ENCODE measurements at places on chromosomes 5 and 9.
A peak's percentile ranks its signal among the peaks of the same experiment; 100 is the strongest.

GRCh38 chr9:36999728-37000333, 34.2 kb downstream of the PAX5 start:
- DNase-seq = no peak

DNA sequence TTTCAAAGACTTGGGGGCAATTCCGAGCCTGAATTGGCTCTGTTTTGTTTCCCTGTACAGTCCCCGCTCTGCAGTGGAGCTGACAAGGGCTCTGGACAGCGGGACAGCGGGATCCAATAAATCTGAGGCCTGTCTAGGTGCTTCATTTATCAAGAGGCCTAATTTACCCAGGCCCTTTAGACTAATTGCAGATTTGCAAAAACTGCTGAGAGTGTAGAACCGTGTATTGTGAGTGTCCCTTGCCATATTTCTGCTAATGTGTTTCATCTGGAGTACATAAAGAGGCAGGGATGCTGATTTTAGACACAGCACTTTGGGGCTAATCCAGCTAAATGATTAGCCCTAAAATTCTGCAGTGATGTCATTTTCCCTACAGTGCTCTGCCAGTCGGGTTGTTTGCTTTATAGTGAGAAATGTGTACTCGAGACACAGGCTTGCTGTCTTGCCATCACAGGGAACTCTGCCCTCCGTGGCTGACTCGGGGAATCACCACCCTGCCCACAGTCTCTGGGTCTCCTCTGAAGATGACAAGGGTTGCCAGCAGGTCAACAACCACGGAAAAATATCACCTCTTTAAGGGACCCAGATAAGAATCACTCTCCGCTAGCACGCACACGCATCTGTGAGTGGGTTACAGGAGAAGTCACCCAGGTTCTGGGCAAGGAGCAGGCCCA, 592.0 kb downstream of the BNC2 start:
- no peak for DNase-seq

DNA sequence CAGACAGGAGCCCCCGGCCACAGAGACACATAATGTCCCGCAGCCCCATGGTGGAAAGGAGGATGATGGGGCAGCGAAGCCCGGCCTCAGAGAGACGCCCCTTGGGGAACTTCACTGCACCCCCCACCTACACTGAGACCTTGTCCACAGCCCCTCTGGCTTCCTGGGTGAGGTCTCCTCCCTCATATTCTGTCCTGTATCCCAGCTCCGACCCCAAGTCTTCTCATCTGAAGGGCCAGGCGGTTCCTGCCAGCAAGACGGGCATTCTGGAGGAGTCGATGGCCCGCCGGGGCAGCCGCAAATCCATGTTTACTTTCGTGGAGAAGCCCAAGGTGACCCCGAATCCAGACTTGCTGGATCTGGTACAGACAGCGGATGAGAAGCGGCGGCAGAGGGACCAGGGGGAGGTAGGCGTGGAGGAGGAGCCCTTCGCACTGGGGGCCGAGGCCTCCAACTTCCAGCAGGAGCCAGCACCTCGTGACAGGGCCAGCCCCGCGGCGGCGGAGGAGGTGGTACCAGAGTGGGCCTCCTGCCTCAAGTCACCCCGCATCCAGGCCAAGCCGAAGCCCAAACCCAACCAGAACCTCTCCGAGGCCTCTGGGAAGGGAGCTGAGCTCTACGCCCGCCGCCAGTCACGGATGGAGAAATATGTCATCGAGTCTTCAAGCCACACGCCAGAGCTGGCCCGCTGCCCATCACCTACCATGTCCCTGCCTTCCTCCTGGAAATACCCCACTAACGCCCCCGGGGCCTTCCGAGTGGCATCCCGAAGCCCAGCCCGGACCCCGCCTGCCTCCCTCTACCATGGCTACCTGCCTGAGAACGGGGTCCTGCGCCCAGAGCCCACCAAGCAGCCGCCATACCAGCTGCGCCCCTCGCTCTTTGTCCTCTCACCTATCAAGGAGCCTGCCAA, 8.9 kb downstream of the SYNPO start:
- DNase-seq = no peak

- DNase-seq = no peak
Measured at GRCh38 chr5:37136694-37137093, 112.5 kb downstream of the CPLANE1 start.

- DNase-seq = no peak
Measured at GRCh38 chr9:30723656-30724055, 1660.8 kb upstream of the ACO1 start.

DNA sequence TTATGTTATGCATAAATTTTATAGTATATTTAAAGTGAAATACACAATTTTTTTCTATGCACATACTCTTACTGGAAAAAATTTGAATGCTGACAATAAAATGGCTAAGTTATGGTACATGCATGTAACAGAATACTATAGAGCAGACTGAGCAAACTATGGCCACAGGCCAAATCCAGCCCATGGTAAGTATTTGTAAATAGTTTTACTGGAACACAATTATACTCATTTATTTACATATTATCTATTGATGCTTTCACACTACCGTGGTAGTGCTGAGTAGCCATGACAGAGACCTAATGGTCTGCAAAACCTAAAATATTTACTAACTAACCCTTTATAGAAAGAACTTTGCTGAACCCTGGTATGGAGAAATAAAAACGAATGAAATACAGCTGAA, 45.7 kb downstream of the TEX10 start:
- no peak for DNase-seq

GRCh38 chr5:3339092-3339797, 256.4 kb upstream of the IRX1 start:
- DNase-seq = no peak

- peak; percentile 7 for DNase-seq
Measured at GRCh38 chr5:54021431-54022164, 288.8 kb downstream of the ARL15 start.

DNA sequence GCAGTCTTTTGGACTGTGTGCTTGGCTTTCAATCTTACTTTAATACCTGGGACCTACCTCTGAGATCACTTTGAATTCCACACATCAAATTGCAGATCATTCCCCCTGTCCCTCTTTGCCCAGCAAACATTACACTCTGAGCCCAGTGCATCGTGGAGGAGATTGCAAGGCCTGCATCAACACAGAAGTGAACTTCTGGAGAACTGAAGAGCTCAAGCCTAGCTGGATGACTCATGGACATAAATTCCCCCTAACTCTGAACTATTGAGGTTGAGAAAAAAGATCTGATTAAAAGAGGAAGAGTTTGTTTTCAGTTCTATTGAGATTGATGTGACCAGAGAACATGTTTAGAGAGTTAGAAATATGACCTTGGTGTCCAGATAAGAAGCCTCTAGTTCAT, 316.0 kb upstream of the DMAC1 start:
- no peak for DNase-seq

- no peak for DNase-seq
Measured at GRCh38 chr9:130499804-130500263, 55.1 kb downstream of the ASS1 start.

DNA sequence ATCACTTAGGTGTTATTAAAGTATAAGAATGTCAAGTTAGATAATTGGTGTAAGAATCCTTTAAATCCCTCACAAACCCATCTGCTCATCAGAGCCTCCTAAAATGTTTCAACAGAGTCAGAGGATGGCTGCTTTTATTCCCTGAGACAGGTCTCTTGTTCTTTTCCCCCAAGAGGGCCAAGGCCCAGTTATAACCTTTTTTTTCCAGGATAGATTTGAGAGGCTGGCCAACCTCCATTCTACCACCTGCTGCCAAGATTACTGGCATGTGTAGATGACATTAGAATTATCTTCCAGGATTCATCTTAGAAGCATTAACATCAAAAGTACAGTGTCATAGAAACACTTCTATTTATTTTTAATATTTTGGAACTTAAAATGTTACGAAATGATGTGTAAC, 305.1 kb downstream of the TRPM3 start:
- no peak for DNase-seq

- no peak for DNase-seq
Measured at GRCh38 chr5:14710313-14710994, 45.9 kb downstream of the OTULIN start.

- DNase-seq = no peak
Measured at GRCh38 chr9:27539479-27540441, 10.1 kb upstream of the MOB3B start.

GRCh38 chr5:145280214-145280613, 554.9 kb downstream of the PRELID2 start:
- no peak for DNase-seq

DNA sequence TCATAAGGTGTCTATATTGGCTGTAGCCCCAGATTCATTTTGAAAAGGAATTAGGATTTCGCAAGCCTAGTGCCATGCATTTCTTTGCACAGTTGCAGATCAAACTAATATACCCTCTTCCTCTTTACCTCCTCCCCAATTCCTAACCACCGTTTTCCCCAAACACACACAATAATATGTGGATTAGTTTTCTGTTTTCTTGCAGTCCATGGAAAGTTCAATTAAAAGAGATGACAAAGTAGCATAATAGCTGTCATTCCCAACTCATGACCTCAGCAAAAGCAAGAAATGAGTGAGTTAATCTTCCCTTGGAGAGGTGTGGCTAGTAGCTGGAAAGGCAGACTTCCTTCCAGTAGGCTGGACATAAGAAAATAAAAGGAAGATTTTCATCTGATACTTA, 349.1 kb downstream of the TMEM232 start:
- no peak for DNase-seq

DNA sequence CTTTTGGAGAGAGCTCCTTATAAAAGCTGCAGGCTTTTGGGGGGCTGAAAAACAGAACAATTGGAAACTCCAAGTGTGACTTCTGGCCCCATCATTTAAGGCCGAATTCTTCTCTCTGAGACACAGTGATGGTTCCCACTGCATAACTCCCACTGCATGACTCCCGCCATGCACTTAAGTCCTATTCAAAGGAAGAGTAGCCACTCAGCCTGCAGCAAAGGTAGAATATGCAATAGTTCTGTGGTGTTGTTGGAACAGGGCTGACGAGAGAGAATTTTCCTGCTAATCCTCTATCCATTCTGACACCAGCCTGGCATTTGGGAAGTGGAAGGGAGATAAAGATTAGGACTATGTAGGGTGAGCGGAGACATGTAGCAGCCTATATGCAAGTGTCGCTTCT, 185.6 kb upstream of the ZNF462 start:
- DNase-seq = no peak

DNA sequence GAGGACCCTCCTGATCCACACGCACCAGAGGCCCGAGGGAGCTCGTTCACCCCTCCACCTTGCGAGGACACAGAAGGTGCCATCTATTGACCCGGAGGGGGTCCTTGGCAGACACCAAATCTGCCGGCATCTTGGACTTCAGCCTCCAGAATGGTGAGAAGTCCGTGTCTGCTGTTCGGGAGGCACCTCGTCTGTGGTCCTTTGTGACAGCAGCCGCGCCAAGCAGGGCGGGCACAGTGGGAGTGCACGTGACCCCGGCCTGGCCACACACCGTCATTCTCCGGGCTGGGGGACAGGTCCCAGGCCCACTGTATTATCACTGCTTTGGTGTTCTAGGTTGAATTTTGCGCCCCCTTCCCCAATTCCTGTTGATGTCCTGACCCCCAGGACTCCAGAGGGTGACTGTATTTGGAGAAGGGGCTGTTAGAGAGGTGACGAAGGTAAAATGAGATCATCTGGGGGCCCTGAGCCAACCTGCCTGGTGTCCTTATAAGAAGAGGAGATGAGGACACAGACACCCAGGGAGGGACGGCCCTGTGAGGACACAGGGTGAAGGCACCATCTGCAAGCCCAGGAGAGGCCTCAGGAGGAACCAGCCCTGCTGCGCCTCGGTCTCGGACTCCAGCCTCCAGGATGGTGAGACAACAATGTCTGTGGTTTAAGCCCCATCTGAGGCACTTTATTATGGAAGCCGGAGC, 15.7 kb downstream of the LPCAT1 start:
- no peak for DNase-seq

GRCh38 chr9:98256756-98257155, 1.3 kb upstream of the TBC1D2 start:
- DNase-seq = no peak

DNA sequence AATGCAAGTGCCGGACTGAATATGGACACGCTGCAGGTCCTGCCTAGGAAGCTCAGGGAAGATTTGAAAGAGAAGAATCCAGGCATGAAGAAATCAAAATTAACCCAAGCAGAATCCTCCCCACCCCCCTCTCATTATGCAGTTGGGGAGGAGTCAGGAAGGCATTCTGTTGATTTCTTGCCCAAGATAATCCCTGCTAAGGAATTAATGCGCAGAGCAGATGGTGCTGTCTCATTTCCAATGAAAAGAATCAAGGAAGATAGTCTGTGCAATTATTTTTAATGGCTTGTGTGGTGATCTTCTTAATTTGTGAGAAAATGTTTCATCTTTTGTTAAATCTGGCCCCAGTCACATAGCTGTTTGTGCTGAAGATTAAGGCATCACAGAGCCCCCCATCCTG, 145.0 kb downstream of the ZNF462 start:
- DNase-seq = no peak

DNA sequence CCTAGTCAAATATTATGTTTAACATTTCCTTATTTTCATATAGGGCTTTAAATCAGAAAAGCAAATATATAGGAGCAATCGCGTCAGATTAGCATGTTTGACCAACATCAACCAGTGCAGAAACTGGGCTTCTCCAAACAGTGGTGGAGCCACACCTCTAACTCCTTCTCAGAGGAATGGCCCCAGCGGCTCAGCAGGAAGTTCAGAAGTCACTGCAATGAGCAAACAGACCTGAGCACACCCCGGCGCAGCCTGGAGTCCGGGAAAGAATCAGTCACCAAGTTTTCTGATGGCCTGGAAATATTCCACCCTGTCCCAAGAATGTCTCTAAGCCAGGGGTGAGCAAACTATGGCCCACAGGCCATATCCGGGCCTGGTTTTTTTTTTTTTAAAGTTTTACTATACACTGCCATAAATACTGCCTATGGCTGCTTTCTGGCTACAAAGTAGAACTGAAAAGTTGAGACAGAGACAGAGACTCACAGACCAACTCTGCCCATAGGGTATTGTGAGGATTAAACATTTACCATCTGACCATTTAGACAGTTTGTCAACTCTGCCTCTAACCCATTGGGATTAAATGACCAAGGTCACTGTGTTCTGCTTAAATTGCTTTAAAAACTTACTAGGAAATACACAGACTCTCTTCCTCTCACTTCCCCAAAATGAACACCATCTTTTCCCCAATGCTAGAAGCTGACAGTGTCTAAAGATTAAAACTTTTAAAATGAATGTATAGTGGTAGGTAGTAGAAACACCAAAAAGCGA, 5.4 kb downstream of the GOLM1 start:
- peak; percentile 59 for DNase-seq

DNA sequence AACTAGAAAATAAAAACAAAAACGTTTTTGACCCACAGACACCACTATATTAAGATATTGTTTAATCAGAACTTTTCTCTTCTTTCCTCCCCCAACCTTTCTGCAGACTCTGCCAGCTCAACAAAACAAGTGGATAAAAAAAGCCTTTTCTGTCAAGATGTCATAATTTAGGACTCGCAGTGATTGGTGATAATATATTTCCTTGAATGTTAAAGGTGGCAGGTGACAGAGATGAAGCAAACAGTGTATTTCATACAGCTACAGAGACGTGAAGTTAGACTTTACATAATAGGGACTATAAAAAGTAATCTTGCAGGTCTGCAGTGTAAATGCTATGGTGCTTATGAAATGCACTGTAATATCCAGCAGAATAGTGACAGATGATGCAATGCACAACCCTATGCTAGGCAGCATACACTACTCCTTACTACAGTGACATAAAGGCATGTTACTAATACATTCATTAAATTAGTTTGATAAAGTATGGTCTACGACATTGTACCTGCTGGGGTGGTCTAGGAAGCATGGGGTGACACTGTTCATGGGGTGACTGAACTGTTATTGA, 326.7 kb upstream of the GRAMD2B start:
- no peak for DNase-seq

GRCh38 chr5:42994555-42995359, 45.4 kb downstream of the ANXA2R start:
- peak; percentile 96 for DNase-seq

GRCh38 chr5:10853154-10853553, 92.1 kb upstream of the DAP start:
- DNase-seq = no peak

GRCh38 chr5:148209151-148209770, 6.4 kb downstream of the SPINK6 start:
- no peak for DNase-seq

Measured in endothelial cell of umbilical vein (primary cell).